ENCODE measurements at places on chromosomes 3 and 15.

- DNase-seq = no peak
These were observed 150.2 kb upstream of the SLCO3A1 start for GRCh38 chr15:91703274-91703673.

DNA sequence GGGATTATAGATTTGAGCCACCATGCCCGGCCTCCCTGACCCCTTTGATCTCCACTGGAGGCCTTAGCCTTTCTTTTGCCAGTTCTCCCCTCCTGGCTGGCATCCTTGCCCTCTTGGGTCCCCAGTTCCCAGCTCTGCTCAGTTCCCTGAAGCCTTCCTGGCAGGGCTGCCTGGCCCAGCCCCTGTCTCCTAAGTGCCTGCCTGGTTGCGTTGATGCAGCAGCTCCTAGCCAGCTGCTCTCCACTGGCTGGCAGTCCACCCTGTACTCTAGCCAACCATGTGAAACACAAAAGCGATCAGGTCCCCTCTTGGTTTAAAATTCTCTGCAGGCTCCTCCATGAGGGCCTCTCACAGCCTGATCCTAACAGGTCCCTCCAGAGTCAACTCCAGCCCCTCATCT, 184.7 kb downstream of the RAB11A start:
- DNase-seq = no peak

DNA sequence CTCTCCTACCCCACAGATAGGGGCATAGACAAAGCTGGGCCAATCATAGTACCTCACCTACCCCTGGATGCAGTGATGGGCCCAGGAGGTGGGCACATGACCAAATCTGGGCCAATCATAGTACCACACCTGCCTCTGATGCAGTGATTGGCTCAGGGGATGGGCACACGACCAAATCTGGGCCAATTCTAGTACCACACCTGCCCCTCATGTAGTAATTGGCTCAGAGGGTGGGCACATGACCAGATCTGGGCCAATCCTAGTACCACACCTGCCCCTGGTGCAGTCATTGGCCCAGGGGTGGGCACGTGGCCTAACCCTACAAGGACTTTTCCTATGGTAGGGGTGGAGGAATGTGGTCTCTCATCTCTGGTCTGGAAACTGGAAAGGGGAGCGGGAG, 56.9 kb upstream of the MEF2A start:
- no peak for DNase-seq

DNA sequence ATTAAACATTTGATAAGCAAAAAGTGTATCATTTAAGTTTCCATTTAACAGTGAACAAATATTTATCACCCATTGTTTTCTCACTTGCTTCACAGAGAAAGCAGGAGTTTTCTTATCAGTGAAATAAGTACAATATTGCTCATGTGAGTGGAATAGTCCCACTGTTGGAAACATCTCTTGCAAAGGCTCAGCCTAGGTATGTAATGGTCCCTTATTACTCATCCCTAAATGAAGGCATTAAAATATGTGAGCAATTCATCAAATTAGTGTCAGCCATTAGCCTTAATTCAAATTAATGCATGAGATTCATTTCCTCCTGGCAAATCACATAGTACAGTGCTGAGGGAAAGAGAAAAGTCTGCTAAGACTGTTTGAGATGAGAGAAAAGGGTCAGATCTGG, 9.6 kb upstream of the FMN1 start:
- no peak for DNase-seq

DNA sequence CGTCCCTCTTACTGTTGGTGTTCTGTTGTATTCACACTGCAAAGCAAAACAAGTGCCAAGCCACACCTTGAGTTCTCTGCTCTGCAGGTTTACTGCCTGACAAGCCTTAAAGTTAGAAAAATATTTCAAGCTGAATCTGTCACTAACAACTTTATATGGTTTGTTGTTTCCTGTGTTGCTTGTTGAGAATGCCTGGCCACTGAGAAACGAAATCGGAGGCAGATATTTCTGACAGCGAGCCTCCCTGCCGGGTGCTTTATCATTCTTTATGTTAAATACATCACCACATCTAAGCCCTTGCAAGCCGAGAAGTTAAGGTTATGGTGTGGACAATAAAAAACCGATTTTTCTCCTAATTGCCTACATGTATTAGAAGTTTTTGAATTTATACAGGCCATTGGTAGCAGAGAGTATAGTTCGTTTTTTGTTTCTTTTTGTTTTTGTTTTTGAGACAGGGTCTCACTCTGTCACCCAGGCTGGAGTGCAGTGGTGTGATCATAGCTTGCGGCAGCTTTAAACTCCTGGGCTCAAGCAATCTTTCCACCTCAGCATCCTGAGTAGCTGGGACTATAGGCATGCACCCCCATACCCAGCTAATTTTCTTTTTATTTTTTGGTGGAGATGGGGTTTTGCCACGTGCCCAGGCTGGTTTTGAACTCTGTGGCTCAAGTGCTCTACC, 188.4 kb upstream of the ICE2 start:
- no peak for DNase-seq

GRCh38 chr3:186760897-186761447, 22.4 kb upstream of the EIF4A2 start:
- DNase-seq = no peak

DNA sequence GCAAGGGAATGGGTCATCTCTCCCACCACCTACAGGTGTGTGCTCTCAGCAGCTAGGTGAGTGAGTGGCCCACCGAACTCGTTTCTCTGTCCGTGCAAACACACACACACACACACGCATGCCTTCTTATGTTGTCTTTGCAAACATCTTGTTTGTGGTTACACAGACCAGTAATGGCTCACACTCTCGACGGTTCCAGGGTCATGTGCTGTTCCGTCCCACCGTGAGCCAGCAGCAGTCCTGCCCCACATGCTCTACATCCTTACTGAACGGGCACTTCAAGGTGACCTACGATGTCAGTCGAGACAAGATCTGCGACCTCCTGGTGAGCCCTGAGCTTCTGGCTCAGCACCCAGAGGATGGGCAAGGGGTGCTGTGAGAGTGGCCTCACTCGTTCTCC, 4.3 kb downstream of the ITIH1 start:
- DNase-seq = no peak
